ENCODE measurements at places on chromosomes 5 and 9.

DNA sequence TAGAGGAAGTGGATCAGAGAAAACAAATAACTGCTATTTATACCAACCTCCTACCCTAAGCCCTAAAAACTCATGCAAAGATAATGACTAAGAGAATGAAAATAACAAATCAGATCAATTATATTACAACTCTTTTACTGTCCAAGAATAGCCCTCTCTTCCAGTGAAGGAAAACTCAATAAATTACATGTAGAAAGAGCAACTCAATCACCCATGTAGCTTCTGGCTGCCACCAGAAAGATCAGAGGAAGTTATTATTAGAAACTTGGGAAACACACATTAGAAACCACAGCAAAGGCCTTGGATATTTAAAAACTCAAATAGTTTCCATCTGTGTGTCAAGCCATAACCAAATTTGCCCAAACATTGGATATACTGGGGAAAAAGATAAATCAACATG lies 134.0 kb upstream of the TARS1 start:
- no peak for DNase-seq

DNA sequence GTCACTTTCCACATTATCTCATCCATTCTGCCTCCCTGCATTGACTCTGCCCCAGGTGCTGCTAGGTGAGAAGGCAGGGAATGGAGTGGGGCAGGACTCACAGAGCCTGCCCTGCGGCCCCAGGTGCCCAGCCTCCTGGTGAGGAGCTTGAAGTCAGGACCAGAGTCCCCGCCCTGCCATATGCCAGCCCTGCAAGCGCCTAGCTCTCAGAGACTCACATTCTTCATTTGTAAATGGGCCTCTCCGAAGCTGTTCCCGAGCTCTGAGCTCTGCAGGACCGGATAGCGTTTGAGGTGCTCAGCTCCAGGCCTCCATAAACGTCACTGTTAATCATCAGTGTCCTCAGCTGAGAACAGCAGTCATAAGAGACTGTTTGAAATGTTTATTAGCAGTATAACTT lies 75.1 kb upstream of the STXBP1 start:
- DNase-seq = no peak

DNA sequence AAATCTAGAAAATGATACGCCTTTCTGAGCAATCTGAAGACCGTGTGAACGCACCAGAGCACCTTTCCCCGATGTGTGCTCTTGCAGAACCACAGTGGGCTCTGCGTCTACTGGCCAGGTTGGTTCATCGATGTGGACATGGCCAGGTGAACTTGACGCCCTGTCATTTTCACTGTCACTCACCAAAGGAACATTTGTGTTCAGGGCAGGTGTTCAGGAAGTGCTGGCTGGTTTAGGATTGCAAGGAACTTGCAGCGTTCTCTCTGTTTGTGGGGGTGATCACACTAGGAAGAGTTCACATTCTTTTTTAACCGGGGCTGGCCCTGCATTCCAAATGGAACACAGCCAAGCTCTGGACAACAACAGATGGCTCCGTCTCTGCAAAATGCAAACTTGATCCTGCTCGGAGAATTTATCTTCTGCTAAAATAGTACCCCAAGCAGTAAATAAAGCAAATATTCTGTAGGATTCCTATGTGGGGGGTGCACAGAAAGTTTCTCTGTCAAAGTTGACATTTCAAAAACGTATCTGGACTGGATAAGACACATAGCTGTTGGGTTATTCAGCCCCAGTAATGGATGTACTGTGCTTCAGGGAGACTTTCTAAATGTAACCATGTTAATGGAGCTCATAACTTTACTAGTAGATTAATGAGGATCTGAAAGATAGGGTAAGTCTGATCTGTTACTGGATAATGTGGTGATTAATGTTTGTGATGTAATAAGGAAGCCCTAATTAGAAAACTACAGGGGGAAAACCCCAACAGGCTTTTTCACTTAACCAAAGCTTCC lies 45.7 kb upstream of the FANCC start:
- DNase-seq = no peak

DNA sequence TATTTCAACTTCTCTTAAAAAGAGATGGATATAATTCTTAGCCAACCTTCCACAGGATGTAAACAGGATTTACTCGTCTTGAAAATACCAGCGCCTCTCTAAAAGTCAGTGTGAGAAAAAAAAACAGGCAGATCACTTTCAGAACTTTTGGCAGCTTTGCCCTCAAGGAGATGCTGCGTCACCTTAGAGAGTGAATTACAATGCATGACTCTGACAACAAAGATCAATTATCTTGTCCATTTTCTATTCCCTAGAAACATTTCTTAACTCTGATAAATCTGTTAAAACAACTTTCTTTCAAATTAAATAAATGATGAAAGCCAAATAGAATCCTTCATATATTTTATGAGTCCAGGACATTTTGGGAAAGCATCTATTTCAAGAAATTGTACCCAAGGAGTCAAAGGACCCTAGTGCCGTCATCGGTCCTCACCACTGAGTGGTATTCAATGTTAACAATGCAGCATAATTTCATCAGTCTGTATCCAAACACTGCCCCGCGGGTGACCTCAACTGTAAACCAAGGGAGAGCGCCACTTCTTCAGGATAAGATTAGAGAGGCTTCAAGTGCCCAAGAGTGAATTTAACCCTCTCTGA lies 536.0 kb downstream of the PDE4D start:
- DNase-seq = no peak

DNA sequence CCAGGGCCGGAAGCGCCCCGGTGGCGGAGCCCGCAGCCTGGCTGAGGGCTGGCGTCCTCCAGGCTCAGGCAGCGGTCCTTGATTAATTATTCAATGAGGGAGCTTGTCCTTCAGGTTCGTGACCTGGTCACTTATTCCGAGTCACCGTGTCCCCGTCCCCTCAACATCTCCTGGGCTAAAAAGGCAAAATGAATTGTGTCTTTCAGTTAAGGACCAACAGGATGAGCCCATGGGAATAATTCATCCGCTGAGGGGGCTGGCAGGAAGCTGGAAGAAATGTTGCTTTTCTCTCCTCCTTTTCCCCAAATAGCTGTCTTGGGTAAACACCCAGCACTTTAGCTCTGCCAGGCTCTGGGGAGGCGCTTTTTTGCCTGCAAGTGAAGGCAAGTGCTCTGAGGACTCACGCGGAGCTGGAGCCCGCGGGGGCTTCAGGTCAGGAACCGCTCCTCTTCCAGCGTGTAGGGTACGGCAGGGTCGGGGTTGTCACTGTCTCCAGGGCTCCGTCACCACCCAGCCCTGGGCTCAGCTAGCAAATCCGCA lies 13.1 kb downstream of the KCNT1 start:
- DNase-seq = no peak

DNA sequence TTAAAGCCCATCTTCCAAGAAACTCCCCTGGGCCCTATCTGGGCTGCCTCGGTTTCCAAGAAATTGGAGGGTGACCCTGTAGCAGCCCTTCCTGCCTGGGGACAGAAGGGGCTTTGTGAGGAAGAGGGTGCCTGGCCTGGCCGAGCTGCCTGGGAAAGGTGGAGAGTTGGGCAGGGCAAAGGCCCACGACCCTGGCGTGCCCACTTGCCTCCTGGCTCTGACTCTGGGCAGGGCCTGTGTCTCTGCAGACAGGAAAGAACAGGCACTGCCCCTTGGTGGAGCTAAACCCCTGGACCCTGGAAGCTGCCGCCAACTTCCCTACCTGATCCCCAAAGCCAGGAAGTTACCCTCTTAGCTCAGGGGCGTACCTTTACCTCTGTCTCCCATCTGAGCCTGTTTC lies 149.3 kb downstream of the RGS3 start:
- no peak for DNase-seq

DNA sequence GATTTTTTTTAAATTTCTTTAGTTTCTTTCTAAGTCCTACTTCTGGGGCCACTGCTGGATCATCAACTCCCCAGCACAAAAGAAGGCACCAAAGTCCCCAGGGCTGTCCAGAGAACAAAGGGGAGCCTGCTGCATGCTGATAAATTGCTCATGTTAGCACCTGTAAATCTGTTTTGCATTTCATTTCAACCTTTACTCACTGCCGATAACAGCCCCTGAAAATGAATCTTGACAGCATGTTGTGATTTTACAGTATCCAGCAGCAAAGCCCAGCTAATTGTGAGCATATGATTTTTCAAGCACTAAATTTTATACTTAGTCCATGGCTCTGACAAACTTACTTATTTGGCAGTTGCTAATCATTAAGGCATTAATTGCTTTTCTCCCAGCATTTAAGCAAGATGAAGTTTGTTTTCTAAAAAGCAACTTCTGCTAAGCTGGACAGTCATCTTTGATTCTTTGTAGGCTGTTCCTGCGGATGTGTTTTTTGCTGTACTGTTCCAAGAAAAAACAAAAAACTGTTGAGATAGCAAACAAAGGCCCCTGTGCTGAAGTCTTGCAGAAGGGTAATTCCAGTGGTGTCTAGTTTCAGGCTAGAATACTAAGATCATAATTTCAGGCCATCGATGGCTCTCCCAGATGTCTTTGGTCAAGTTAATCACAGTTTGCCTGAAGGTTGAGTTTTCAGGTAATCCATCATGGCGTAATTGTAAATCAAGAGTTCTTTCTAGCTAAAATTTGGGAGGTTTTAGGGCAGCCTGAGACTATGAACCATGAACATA lies 73.1 kb upstream of the GAS1 start:
- DNase-seq = no peak

- peak; percentile 66 for DNase-seq
Measured at GRCh38 chr9:91163773-91164471, 197.8 kb downstream of the AUH start.

GRCh38 chr9:130961511-130962300 lies 22.7 kb upstream of the FIBCD1 start:
- no peak for DNase-seq

GRCh38 chr5:68500813-68501212 lies 285.3 kb downstream of the PIK3R1 start:
- DNase-seq = no peak

GRCh38 chr5:150670275-150670947 lies 9.4 kb downstream of the MYOZ3 start:
- no peak for DNase-seq

GRCh38 chr9:114790521-114790920 lies 15.3 kb downstream of the TNFSF15 start:
- DNase-seq = no peak

GRCh38 chr5:180142824-180143610 lies 66.0 kb downstream of the RASGEF1C start:
- DNase-seq = no peak

DNA sequence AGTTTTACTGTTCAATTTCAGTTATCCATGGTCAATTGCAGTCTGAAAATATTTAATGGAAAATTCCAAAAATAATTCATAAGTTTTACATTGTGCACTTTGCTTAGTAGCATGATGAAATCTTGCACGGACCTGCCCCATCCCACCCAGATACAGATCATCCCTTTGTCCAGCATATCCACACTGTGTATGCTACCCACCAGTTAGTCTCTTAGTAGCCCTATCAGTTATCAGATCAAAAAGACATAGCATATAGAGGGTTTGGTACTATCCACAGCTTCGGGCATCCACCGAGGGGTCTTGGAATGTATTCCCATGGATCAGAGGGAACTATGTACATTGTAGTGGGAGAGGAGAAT lies 97.7 kb downstream of the SLC44A1 start:
- DNase-seq = no peak

DNA sequence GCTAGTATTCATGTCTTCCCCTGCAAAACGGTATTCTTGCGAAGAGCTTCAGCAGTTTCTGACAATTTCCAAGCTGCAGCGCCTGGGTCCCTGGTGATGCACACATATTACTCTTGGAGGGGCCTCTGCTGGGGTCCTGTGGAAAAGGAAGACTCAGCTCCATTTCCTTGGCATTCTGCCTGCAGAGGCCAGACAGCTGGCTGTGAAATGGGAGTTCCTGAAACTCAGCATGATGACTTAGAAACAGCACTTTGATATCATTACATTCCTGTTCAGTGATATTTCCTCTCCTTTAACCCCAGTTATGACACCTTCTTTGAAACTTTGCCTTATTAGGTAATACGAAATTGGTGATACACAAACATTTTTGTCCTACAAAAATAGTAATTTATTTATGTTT lies 98.5 kb downstream of the APBA1 start:
- no peak for DNase-seq

GRCh38 chr5:165086465-165086864 lies 1581.0 kb downstream of the MAT2B start:
- no peak for DNase-seq

GRCh38 chr5:149982505-149982904 lies 17.9 kb downstream of the TIGD6 start:
- no peak for DNase-seq

DNA sequence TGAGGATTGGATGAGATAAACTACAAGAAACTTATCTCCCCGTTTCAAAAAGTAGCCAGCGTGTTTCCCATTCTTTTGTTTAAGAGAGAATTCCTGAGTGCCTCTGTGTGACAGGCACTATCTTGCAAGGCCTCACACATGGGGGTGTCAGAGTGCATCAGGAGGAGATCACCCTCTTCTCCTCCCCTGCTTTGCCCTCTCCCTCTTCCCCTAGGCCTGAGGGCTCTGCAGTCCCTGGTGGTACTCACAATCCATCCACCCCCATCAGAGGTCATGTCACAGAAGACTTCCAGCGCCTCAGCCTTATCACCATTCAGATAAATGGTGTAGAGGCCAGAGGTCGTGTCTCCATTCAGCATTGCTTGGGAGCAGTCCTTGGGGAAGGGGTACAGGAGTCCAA lies 88.0 kb downstream of the TNC start:
- no peak for DNase-seq

DNA sequence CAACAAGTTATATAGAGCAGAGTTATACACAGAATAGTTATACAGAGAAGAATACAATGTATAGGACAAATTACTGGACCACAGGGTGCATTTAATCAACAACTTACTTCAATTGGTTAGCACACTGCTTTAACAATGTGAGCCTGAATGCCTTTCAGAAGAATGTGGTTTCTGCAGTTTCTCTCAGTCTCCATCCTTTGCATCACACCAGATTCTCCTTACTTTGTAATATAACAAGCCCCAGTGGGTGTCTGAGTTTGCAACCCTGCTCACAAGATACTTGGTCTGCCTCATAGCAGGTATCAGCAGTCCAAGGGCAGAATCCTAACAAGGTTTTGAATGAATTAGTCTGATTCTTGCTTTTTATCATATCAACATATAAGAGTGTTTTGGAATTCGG lies 114.6 kb downstream of the GABRB2 start:
- DNase-seq = no peak

- DNase-seq = no peak
Measured at GRCh38 chr9:21747175-21747574, 55.3 kb upstream of the MTAP start.

GRCh38 chr5:139306628-139307379 lies 13.3 kb downstream of the MATR3 start:
- no peak for DNase-seq

DNA sequence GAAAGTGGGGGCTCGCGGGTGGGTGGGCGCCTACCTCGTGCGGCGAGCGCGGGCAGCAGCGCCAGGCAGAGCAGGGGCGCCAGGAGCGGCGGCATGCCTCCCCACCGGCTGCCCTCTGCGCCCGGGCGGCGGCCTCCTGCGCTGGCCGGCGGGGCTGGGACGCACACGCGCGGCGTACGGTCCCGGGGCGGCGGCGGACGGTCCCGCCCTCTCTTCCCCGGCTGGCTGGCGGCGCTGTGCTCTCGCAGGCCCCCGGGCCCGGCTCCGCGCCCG lies 220 bp downstream of the NOTCH1 start:
- no peak for DNase-seq

DNA sequence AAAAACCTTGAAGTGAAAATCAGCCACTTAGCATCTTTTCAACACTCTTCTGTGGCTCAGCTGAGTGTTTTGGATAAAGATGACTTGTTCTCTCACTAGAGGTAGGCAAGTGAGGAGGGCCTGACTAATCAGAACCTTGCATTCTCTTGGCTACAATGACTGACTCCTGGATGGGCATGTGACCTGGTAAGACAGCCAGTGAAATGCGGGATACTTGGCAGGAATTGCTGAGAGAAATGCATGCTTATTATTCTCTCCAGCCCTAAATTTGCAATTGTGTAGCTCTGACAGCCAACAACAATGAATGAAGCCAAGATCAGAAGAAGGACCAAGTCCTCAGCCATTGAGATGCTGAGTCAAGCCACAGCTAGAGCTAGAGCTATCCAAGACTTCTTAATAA lies 490.5 kb upstream of the ZNF608 start:
- no peak for DNase-seq

Data from CD4-positive, alpha-beta T cell treated with Interleukin-15 for 1 hour (primary cell).